ENCODE measurements at places on chromosomes 6 and 20. TPM values are rescaled to one million over a fixed set of nuclear protein-coding genes. Genes with fewer than 3 reads are reported as not detected.

Gene HLA-DRA
- total RNA-seq: 84.6 TPM

Gene TRIM40
- not detected for total RNA-seq

Gene MDN1
- total RNA-seq: 28.3 TPM

DNA sequence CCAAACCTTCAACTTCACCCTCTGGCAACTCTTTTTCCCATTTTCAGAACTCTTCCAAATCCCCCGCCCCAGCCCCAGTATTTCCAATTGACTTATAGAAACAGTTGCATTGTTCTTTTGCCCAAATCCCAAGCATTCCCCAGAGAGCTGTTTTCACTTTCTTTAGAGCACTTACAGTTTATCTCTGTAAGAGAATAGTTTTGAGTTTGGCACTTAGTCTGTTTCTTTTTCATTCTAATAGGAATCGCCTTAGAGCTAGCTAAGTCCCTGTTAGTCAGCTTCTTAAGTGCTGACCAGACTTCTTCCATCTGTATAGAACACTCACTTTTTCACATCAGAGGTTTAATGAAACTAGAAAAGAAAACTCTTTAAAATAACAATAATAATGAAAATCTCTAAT, 374.2 kb upstream of the FLRT3 start:
- peak; percentile 31 for DNase-seq

DNA sequence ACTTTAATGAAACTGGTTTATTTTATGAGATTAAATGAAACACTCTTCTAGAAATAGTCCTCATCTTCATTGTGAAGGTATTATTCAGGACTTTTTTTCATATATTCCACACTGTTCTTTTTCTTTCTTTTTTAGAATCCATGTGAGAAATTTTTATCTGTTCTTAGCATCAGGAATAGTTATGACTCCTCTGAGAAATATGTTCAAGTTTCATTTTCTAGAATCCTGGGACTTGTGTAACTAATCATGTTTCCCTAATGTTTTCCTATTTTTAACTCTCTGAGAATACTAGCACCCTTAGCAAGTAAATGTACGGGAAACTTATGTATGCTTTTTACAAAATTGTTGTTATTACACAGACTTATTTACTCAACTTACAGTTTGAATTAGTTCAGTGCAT, 407.8 kb downstream of the CBLN4 start:
- no peak for DNase-seq
